ENCODE measurements at places on chromosomes 4 and X.

- no peak for DNase-seq
Observed at GRCh38 chr4:73902038-73902637, 32.9 kb downstream of the CXCL1 start.

DNA sequence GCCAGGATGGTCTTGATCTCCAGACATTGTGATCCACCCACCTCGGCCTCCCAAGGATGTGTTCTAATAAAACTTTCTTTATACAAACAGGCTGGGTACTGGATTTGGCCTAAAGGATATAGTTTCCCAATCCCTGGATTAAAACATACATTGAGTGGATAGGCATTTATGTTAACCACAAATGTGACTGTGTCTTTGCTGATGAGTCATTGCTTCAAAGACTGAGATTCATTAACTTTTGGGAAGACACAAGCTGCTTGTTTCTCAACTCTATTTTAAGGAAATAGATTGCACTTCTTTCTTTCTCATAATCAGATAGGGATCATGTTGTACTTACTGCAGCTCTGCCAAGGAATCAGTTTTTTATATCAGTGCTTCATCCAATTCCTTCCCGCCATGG is 131.3 kb upstream of the AGA start:
- DNase-seq = no peak

GRCh38 chr4:123249821-123250220 is 146.8 kb upstream of the SPRY1 start:
- no peak for DNase-seq

GRCh38 chr4:90994851-90995574 is 867.8 kb downstream of the CCSER1 start:
- DNase-seq = no peak
